ENCODE measurements at places on chromosomes 16 and 17. TPM values are rescaled to one million over a fixed set of nuclear protein-coding genes. Genes with fewer than 3 reads are reported as not detected.

DNA sequence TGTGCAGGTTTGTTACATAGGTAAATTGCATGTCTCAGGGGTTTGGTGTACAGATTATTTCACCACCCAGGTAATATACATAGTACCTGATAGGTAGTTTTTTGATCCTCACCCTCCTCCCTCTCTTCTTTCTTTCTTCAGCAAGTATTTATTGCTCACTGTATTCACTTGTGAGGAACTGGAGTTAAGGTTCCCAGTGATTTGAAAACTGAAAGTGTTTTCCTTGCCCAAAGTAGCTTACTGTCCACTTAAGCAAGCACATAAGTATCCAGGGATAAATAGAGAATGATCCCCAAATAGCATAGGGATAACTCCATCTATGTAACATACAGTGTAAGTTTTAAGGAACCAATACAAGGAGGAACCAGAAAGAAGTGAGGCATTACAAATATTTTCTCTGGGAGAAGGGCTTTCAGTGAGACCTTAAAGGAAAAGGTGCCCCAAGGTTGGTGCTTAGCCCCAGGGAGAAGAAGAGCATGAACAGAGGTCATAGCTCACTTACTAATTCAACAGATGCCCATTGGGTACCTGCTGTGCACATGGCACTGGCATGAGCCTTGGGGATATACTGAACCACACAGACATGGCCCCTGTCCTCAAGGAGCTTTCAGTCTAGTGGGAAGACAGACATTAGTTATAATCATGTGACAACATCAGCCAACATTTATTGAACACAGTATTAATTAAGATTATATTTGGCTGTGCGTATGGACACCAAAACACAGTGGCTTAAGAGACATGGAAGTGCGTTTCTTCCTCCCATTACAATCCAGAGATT, 17.0 kb downstream of the MYL4 start:
- DNase-seq = peak; percentile 55

- no peak for DNase-seq
Measured at GRCh38 chr17:9223531-9223930, 202.2 kb downstream of the NTN1 start.

DNA sequence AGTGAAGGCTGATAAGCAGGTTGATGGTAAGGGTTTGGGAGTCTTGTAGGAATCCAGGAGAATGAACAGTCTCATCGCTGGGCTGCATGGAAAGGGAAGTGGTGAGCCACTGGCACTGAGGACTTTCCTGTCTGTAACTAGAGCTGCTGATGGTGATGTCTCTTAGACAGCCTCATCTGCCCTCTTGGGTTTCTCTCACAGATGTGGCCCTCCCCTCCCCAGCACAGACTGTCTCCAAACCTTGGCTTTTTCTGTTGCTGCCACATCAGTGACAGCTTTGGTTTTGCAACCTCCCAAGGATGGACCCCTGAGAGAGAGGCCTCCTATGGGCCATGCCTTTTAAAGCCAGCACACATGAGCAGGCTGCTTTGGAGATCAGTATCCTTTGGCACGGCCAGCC, 16.9 kb downstream of the PLCG2 start:
- DNase-seq = no peak

DNA sequence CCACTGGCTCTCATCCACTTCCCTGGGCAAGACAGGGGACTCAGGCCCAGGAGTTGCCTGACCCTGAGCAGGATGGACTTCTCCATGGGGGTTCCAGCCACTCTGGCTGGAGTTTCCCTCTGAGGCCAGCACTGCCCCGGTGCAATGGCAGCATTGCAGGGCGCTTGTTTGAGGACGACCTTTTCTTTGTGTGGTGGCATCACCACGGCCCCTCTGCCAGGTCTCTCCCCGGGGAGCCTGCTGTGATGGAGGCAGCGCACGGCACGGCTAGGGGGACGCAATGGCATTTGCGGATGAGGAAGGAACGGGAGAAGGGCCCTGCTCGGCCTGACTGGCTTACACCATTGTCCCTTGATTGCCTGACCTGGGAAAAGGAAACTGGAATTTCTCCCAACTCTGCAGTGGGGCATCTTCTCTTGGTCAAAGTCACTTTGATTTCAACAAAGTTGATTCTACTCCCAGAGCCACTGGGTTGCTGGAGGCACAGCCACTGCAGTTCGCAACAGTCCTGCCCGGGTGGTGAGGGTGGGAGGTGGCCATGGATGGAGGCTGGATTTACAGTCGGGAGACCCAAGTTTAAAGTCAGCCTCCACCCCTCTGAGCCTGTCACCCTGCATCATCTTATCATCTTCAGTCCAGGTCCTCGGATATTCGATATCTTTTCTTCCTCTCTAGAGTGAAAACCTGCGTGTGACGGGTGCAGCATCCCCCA, 82.9 kb upstream of the ZNF469 start:
- no peak for DNase-seq

- no peak for DNase-seq
Measured at GRCh38 chr16:76294396-76295214, 17.4 kb downstream of the CNTNAP4 start.

DNA sequence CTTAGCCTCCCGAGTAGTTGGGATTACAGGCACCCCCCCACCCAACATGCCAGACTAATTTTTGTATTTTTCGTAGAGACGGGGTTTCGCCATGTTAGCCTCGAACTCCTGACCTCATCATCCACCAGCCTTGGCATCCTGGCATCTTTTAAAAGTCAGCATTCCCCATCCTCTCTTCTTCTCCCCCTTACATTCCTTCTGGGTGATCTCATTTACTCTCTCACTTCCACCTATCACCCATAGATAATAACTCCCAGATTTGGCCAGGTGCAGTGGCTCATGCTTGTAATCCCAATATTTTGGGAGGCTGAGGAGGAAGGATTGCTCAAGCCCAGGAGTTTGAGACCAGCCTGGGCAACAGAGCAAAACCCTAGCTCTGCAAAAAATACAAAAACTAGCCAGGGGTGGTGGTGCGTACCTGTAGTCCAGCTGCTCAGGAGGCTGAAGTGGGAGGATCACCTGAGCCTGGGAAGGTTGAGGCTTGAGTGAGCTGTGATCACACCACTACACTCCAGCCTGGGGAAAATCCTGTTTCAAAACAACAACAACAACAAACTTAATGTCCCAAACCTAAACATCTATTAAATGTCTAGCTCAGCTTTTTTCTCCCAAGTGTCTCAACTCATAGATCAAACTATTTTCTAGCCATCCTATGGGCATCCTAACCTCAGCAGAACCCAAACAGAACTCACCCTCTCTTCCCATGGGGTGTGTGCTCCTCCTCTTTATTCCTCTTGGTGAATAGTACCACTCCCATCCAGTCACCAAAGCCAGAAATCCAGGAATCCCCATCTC, 16.1 kb upstream of the SSTR2 start:
- DNase-seq = no peak

GRCh38 chr17:7882629-7883028, 6.0 kb upstream of the CHD3 start:
- DNase-seq = peak; percentile 9

GRCh38 chr17:60355663-60356594, 36.0 kb downstream of the USP32 start:
- no peak for DNase-seq

GRCh38 chr16:59719121-59719520, 985.0 kb upstream of the GOT2 start:
- peak; percentile 13 for DNase-seq

GRCh38 chr17:21360048-21360447, 16.1 kb upstream of the KCNJ12 start:
- DNase-seq = no peak

DNA sequence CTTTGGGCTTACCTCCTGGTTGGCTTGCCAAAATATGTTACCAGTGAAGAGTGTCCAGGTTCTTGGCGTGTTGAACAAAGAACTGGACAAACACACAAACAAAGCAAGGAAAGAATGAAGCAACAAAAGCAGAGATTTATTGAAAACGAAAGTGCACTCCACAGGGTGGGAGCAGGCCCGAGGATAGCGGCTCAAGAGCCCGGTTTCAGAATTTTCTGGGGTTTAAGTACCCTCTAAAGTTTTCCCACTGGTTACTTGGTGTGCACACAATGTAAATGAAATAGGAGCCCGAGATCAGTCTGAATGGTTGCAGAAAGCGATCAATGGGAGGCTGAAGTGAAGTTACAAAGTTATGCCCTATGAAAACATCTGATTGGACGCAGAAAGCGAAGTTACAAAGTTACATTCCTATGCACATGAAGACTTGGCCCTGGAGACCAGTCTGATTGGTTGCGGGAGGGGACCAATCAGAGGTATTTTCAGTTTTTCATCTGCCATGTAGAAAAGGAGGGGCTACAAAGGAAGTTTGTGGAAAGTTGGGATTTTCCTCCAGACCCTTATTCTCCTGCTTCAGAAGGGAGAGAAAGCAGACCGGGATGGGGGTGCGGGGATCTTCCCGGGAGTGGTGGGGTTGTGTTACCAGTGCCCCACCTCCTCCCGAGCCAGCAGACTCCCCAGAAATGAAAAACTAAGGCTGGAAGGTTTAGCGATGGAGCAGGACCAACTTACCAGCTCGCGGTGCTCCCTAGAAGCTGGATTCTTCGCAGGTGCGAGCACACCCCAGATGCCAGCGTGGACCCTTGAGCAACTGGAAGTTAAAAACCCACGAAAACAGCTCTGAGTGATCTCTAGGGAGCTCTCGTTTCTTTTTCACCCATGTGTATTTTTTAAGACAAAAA, at the start of gene SLFN12:
SLFN12 (minus strand) TSS at position 325 of the 899 bp plus-strand sequence. CDS start 9,472 bp downstream, outside the sequence.
- DNase-seq = peak; percentile 98

DNA sequence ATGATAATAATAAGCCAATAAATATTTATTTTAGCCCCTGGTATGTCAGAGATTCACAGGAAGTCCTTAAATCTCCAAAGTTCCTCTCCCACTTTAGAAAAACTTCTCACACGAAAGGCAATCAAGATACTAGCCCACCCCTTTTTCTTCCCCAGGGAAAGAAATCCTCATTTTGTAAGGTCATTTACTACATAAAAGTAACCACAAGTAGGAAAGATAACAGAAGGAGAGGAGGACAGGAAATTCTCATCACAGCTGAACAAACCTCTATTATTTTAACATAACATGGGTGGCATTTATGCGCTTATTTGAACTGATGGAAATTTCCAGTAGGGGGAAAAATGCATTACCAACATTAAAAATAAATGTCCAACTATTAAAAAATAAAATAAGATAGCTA, 3.4 kb downstream of the FAM222B start:
- DNase-seq = no peak

DNA sequence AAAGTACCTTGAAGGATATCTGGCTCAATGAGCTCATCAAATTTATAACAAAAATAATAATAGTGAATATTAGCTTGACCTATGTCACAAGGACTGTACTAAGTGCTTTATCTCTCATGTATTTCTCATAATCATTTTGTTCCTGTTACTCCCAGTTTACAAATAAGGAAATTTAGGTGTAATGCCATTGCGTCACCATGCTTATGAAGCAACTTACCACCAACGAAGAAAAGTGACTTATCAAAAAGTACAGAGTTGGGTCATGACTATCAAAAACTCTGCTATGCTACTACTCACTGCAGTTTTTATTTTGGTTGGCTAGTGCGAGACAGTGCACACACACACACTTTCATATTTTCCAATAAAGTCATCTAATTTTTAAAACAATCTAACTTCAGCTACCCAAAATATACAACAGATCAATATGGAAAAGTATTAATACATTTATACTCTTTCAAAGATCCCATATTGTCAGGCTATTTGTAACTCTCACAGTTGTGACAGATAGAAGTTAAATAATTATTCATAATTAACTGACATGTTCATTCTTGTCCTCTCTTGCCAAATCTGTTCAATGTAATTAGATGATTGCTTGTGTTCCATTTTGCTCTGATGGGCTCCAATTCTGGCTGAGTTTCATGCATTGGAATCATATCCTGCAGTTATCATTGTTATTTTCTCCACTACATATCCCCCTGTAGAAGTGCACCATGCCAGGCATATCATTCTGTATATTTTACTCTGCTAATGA, 119.4 kb downstream of the KCNJ2 start:
- peak; percentile 5 for DNase-seq

- DNase-seq = no peak
Measured at GRCh38 chr16:83908798-83909197, 9.9 kb downstream of the MLYCD start.

GRCh38 chr16:89921702-89922476, 1.3 kb upstream of the TUBB3 start:
- DNase-seq = peak; percentile 96

DNA sequence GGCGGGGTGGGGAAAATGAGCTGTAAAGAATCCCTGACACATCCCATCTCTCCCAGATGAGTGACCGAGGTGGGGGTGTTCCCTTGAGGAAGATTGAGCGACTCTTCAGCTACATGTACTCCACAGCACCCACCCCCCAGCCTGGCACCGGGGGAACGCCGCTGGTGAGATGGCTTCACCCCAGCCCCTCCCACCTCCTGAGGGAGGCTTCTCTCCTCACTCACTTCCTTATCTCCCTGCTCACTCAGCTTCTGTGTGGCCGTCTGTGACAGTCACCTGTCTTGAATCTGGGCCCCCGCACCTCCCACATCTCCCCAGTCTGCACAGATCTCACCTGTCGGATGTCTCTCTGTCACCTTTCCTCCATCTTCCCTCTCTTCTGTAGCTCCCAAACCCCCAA, 13.4 kb downstream of the PDK2 start:
- DNase-seq = no peak

DNA sequence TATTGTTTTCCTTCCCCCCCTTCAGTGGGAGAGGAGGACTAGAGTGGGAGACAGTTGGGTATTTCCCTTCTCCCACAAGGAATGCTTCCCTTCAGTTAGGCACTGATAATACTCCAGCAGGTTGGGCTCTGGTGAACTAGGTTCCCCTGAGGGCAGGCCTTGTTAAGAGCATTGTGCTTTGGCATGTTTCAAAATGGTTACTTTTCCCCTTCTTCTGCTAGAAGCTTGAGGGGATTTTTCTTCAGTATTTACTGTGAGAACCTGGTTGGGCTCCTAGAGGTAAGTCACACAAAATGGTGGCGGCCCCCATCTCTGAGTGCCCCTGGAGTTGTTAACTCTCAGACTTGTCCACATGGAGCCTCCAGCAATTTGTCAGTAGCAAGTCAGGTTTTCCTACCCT, 156.2 kb downstream of the CYB561 start:
- no peak for DNase-seq

DNA sequence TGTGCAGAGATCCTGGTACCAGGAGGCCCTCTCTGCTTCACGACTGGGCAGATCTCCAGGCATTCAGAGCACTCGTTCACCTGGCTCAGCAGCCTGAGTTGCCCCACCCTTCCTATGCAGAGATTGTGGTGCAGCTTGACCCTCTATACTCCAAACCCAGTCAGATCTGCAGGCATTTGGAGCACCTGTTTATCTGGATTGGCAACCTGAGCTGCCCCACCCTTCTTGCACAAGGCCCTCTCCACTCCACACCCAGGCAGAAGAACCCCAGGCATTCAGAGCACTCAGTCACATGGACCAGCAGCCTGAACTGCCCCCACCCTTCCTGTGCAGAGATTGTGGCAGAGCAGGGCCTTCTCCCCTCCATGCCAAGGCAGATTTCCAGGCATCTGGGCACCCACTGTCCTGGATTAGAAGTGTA, 88.4 kb upstream of the CDH5 start:
- no peak for DNase-seq

Gene RPL13
- total RNA-seq = 3,823 TPM

Gene SLC35G3
- total RNA-seq = not detected

Gene KRT20
- total RNA-seq = not detected

Gene ARL17B
- 6.1 TPM for total RNA-seq

Gene ASGR2
- not detected for total RNA-seq

Gene SDR42E1
- total RNA-seq = 0.77 TPM

Gene BIRC5
- total RNA-seq = 3.6 TPM

Gene CCL13
- total RNA-seq = under 0.01 TPM

Measured in fibroblast of lung (primary cell).